ENCODE measurements at places on chromosomes 12 and 14.

DNA sequence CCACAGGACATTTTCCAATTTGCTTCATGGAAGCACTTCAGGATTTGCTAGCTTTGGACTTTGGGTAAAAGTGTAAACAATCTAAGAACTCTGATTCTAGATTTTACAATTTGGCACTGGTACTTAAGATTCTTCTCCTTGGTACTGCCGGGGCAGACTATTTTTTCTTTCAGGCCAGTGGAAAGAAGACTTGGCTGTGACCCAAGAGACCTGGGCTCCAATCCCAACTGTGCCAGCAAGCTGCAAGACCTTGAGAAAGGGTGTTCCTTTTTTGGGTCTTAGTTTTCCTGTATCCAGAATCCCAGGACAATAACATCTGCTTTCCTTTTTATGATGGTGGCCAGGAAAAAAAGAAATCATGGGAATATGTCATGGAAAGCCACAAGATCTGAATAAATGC, 148.1 kb upstream of the CRY1 start:
- H3K27ac ChIP-seq, result no peak overlapping the region
- H3K36me3 ChIP-seq, result no peaks in the 10 kb centered on the region
- H3K27me3 ChIP-seq, result peaks cover 27% of the 10 kb centered on the region
- peaks cover 7% of the 10 kb centered on the region for H3K4me1 ChIP-seq
- no peak overlapping the region for H3K4me3 ChIP-seq

GRCh38 chr14:50091240-50091913, 25.0 kb downstream of the VCPKMT start:
- H3K4me3 ChIP-seq, result no peak overlapping the region
- peaks cover 63% of the 10 kb centered on the region for H3K4me1 ChIP-seq
- no peaks in the 10 kb centered on the region for H3K27me3 ChIP-seq
- no peak for DNase-seq
- no peak overlapping the region for H3K27ac ChIP-seq

DNA sequence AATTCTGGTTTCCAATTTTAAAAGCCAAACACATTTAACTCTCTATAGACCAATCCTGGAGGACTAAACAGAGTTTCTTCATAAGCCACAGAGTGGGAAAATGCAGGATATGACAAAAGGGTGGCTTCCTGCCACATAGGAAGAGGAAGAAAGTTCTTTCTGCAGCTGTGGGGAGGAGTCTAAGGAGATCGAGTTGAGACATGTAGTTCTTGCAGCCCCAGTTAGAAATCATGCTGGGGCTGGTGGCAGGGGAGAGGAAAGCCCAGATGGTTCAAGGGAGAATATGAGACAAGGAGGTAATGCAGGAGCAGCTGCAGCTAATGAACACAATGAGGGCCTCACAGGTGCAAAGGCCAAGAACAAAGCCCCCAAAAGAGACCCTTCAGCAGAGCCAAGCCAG, 85.0 kb upstream of the ARID2 start:
- H3K4me3 ChIP-seq, result no peak overlapping the region
- no peak overlapping the region for H3K27ac ChIP-seq
- H3K4me1 ChIP-seq, result peaks cover 12% of the 10 kb centered on the region
- H3K27me3 ChIP-seq, result peaks cover 18% of the 10 kb centered on the region

DNA sequence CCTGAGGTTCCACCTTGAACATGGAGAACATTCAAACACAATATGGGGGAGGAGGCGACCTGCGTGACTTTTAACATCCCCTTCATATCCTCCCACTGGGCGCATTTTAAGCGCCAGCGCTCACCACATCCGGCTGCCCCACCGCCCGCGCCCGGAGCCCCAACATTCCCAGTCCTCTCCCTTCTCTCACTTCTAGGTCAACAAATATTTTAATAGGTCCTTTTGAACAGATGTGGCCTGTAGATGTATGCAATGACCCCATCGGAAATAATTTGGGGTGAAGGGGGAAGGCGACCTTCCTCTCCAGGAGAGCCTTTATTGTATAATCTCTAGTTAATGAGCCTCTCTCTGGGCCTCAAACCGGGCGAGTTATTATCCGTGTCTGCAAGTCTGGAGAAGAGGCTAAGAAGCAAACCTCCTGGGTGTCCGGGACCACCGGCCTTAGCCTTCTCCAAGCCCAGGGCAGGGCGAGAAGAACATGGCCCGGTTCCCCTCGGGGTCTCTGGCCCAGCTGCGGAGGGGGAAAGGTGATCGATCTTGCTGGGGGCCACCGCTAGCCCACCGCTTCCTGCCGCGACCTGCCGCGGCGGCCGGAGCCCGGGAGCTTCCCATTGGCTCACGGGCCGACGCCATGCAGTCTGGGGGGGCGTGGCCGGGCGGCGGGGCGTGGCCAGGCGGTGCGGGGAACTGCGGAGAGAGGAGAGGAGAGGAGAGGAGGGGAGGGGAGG, 83.2 kb upstream of the HMGA2 start:
- H3K27ac ChIP-seq, result peak overlapping the region; percentile 1
- H3K4me3 ChIP-seq, result peak overlapping the region; percentile 72
- H3K27me3 ChIP-seq, result peaks cover 36% of the 10 kb centered on the region
- no peaks in the 10 kb centered on the region for H3K36me3 ChIP-seq
- peaks cover 13% of the 10 kb centered on the region for H3K4me1 ChIP-seq
- peak; percentile 70 for DNase-seq

GRCh38 chr12:15276088-15276698, 46.1 kb upstream of the PTPRO start:
- no peak for DNase-seq
- peaks cover 6% of the 10 kb centered on the region for H3K4me1 ChIP-seq
- H3K36me3 ChIP-seq, result no peaks in the 10 kb centered on the region
- no peak overlapping the region for H3K4me3 ChIP-seq
- H3K27ac ChIP-seq, result no peak overlapping the region
- peaks cover 13% of the 10 kb centered on the region for H3K27me3 ChIP-seq

GRCh38 chr12:78191611-78192010, 360.9 kb downstream of the NAV3 start:
- no peaks in the 10 kb centered on the region for H3K27me3 ChIP-seq
- no peaks in the 10 kb centered on the region for H3K36me3 ChIP-seq
- H3K4me1 ChIP-seq, result no peaks in the 10 kb centered on the region

- H3K27me3 ChIP-seq, result no peaks in the 10 kb centered on the region
- H3K4me3 ChIP-seq, result peak overlapping the region; percentile 94
- H3K4me1 ChIP-seq, result peaks cover 37% of the 10 kb centered on the region
- H3K36me3 ChIP-seq, result peaks cover 58% of the 10 kb centered on the region
- DNase-seq, result no peak
Measured at GRCh38 chr12:57109207-57110103, 1.7 kb downstream of the STAT6 start.

DNA sequence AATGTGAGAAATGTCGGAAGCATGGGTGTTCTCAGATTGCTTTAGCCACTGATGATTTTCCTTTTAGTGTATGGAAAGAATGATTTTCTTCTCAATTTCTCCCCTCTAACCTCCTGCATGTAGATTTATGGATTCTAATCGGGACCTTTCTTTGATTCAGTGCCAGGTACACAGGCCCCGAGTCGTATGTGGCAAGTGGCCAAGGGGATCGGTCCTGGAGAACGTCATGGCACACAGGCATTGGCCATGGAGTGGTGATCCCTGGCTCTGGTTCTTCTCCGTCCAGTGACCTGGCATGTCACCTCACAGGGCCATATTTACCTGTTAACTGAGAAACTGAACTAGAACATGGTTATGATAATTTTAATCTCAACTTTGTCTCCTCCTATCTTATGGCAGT, 58.1 kb downstream of the ETV6 start:
- no peaks in the 10 kb centered on the region for H3K27me3 ChIP-seq
- peaks cover 28% of the 10 kb centered on the region for H3K4me1 ChIP-seq
- DNase-seq, result no peak
- H3K27ac ChIP-seq, result no peak overlapping the region

GRCh38 chr12:101229841-101230241, 19.8 kb upstream of the SLC5A8 start:
- H3K4me1 ChIP-seq, result no peaks in the 10 kb centered on the region
- H3K27ac ChIP-seq, result no peak overlapping the region
- H3K4me3 ChIP-seq, result no peak overlapping the region
- no peaks in the 10 kb centered on the region for H3K27me3 ChIP-seq
- DNase-seq, result no peak
- H3K36me3 ChIP-seq, result no peaks in the 10 kb centered on the region

DNA sequence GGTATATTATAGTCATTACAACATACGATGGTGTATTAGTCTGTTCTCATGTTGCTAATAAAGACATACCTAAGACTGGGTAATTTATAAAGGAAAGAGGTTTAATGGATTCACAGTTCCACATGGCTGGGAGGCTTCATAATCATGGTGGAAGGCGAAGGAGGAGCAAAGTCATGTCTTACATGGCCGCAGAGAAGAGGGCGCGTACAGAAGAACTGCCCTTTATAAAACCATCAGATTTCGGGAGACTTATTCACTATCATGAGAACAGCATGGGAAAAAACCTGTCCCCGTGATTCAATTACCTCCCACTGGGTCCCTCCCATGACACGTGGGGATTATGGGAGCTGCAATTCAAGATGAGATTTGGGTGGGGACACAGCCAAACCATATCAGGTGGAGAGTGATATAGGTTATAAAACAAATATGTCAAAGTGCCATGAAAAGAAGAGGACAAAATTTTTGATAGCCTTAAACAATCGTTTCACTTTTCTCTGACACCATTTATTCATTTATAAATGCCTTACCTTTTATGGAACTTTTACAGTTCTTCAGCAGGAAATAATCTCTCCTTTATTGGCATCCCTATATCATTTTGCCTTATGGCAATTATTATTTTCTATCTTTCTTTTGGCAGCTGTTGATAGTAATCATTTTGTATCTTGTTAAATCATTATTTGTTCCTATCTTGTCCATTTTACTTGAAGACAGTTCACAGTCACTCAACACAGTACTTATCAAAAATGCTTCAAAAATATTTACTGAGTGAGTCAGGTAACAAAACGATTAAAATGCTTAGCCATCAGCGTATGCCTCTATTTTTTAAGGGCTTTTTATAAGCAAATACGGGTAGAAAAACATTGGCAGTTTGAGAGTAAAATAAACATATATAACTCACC, 196.0 kb downstream of the RAD51B start:
- DNase-seq, result no peak
- no peaks in the 10 kb centered on the region for H3K36me3 ChIP-seq
- no peaks in the 10 kb centered on the region for H3K27me3 ChIP-seq
- no peak overlapping the region for H3K27ac ChIP-seq

- no peaks in the 10 kb centered on the region for H3K27me3 ChIP-seq
- no peak overlapping the region for H3K27ac ChIP-seq
- H3K4me3 ChIP-seq, result no peak overlapping the region
- DNase-seq, result no peak
Measured at GRCh38 chr12:49646871-49647654, 23.7 kb downstream of the PRPF40B start.

DNA sequence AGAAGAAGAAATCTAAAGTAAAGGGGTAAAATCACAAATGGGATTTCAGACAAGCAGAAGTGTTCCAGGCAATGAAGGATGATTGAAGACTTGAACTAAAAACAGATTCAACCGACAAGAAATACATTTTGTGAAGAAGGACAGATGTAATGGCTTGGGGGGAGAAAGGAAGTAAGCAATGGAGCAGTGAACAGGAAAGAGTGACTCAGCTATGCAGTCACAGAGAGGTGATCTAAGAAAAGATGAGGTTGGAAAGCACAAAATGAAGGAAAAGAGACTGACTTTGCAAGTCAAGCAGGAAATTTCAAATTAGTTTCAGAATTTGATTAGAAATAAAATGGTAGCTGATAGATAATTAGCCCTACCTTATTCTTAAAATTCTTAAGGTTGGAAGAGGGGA, 66.5 kb downstream of the PUS7L start:
- peaks cover 4% of the 10 kb centered on the region for H3K4me1 ChIP-seq
- no peaks in the 10 kb centered on the region for H3K36me3 ChIP-seq
- H3K27ac ChIP-seq, result no peak overlapping the region
- DNase-seq, result no peak
- no peaks in the 10 kb centered on the region for H3K27me3 ChIP-seq

GRCh38 chr14:34776611-34777010, 62.2 kb upstream of the CFL2 start:
- H3K27me3 ChIP-seq, result no peaks in the 10 kb centered on the region
- no peak for DNase-seq
- no peak overlapping the region for H3K4me3 ChIP-seq
- no peaks in the 10 kb centered on the region for H3K4me1 ChIP-seq
- H3K36me3 ChIP-seq, result peaks cover 76% of the 10 kb centered on the region
- H3K27ac ChIP-seq, result no peak overlapping the region
